ENCODE measurements at places on chromosomes 12 and 14.

- no peak for DNase-seq
These were observed 1.3 kb downstream of the SDR9C7 start for GRCh38 chr12:56932867-56933266.

DNA sequence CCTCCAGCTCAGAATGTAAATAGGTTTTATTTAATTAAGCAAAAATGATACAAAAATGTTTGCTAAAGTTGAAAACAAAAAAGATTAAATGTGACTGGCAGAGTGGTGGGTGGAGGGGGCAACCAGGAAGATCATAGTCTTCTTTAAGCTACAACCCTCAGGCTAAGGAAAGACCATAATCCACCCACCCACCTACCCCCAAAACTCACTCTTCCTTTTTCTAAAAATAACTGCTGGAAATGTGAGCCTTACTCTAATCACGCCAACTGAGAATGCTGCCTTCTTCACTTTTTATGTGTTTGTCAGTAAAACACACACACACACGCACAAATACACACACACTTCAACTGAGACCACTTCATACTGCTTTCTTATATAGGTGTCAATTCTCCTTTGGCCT, 230.0 kb upstream of the EGLN3 start:
- no peak for DNase-seq

- DNase-seq: no peak
These were observed 421.8 kb downstream of the BCAT1 start for GRCh38 chr12:24527102-24527501.

- no peak for DNase-seq
These were observed 8.2 kb upstream of the PARP11 start for GRCh38 chr12:3881281-3881950.

GRCh38 chr12:32120419-32120818, 13.8 kb downstream of the BICD1 start:
- DNase-seq: no peak

- DNase-seq: no peak
These were observed 164.4 kb downstream of the CAND1 start for GRCh38 chr12:67433385-67434175.

- DNase-seq: no peak
These were observed 87.7 kb upstream of the FOXG1 start for GRCh38 chr14:28678887-28679286.

GRCh38 chr12:69383074-69383473, 23.5 kb downstream of the YEATS4 start:
- no peak for DNase-seq

- DNase-seq: no peak
These were observed 965 bp downstream of the CD163 start for GRCh38 chr12:7502612-7503011.

- no peak for DNase-seq
These were observed 27.1 kb upstream of the GPR68 start for GRCh38 chr14:91271639-91272038.

DNA sequence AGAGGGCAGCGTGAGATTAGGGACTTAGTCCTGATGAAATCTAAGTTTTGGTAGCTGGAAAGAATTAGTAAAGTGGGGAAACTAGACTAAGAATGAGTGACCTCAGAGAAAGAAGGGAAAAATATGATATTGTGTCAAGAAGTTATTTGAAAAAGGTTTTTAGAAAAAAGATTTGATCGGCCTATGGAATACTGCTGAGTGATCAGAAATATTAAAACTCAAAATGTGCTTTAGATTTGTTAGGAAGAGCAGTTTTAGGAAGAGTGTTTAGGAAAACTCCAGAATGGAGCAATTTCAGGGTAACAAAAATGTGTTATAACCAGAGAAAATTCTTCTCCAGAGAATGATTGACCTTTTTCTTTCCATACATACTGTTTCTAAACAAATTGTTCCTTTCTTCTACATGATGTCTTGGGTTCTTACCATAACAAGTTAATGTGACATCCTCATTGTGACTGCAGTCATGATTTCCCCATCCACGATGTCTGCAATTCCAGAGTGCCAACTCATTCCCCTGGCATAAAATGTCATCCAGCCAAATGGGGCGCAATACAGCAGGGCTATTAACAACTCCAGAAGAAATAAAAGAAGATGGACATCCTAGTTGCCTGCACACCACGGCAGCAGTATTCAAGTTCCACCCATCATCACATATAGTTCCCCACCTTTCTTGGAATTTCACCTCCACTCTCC, 11.8 kb downstream of the CD163L1 start:
- DNase-seq: no peak

DNA sequence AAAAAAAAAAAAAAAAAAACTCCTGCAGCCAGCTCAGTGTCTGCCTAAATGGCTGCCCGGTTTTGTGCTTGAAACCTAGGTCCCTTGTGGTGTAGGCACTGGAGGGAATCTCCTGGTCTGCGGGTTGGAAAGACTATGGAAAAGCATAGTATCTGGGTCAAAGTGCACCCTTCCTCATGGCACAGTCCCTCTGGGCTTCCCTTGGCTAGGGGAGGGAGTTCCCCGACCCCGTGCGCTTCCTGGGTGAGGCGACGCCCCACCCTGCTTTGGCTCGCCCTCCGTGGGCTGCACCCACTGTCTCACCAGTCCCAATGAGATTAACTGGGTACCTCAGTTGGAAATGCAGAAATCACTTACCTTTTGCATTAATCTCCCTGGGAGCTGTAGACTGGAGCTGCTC, 14.3 kb downstream of the PTCSC3 start:
- no peak for DNase-seq

DNA sequence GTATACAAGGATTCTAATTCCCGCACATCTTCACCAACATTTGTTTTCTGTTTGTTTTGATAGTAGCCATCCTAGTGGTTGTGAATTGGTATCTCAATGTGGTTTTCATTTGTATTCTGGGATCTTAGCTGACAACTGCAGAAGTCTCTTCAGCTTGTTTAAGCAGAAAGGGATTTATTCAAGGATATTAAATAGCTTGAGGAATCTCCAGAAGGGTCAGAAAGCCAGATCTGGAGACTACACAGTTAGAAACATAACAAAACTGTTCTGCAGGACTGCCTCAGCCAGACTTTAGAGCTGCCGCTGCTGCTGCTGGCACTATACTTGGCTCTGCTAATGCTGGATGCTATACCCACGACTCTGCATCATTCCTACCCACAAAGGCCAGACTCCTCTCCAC, 13.4 kb upstream of the CDKL1 start:
- DNase-seq: no peak

- DNase-seq: no peak
These were observed 9.1 kb downstream of the FIGNL2 start for GRCh38 chr12:51839310-51839947.

Measured in NCI-H1105 treated with DMSO at 0.1 percent for 48 hours (cell line).